Glomerular endothelial cell (primary cell): ENCODE measurements at places on chromosomes 3 and 15. TPM values are rescaled to one million over a fixed set of nuclear protein-coding genes. Genes with fewer than 3 reads are reported as not detected.

The LRTM1 gene
- total RNA-seq: not detected in 2 replicates

The ASB14 gene
- not detected in 2 replicates for total RNA-seq

The TRAK1 gene
- total RNA-seq: 58.7 and 59.8 TPM in 2 replicates

The GOLGA6L6 gene
- not detected in 2 replicates for total RNA-seq

The IL20RB gene
- total RNA-seq: 0.73 and 1.6 TPM in 2 replicates

The SNX22 gene
- 0.64 TPM in 1 of 2 replicates, not detected in the other for total RNA-seq

The ITIH3 gene
- not detected in 2 replicates for total RNA-seq

The PDCD7 gene
- total RNA-seq: 16.6 and 18.1 TPM in 2 replicates

The CLDN18 gene
- total RNA-seq: not detected in 2 replicates

The GPR15 gene
- not detected in 2 replicates for total RNA-seq

GRCh38 chr3:175457301-175457700 lies 598.2 kb downstream of the NAALADL2 start:
- DNase-seq: no peak

- no peak for DNase-seq
Observed at GRCh38 chr15:58165661-58166060, 27.5 kb downstream of the AQP9 start.

DNA sequence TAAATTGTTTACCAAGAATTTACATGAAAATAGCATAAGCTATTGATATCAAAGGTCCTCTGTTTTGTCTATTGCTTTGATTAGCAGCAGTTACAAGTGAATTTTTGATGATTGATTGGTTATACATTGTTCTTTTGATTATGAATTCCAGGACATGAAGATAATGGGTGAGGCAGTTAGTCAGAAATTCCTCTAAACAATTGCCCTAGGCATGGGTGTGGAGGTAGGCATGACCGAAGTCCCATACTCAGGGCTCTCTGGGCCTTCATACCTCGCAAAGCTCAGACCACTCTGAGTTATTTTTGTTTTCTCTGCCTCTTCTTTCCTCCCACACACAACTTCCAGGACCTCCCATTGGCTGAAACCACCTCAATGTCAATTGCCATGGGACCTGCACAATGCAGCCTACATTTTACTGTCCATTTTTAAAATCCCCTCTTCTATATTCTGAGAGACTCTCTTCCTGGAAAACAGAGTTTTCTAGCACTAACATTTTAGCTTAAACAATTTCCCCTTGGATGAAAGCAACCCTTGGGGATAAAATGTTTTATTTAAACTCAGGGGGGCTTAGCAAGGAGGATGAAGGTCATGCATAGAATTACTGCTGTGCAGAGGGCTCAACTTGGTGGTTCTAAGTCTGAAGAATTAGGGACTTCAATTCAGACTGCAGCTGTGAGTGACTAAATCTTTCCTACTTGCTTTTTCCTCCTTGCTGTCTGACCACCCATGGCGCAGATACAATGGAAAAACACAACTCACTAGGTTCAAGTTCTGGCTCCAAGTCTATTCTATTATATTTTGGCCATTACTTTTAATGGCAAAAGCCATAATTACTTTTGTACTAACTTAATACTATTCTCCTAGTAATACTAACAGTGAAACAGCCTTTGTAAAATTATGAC lies 594.8 kb downstream of the NTRK3 start:
- no peak for DNase-seq

- DNase-seq: no peak
Observed at GRCh38 chr3:2706144-2706835, 403.9 kb downstream of the IL5RA start.

DNA sequence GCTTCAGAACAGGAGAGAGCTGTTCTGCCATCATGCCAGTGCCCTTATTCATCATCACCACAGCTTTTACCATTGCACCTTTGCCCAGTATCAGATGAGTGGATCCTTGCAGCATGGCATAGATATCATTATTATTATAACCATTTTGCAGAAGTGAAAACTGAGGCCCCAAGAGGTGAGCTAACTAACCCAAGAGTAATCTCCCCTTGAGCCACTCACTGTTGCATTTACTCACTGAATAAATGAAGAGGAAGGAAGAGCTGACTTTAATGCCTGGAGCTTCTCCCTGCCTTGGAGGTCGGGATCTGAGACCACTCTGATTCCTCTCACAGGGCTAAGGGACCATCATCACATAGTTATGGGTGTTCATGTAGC lies 32.0 kb downstream of the HRH1 start:
- no peak for DNase-seq

GRCh38 chr3:196559826-196560225 lies 8.5 kb downstream of the WDR53 start:
- no peak for DNase-seq

DNA sequence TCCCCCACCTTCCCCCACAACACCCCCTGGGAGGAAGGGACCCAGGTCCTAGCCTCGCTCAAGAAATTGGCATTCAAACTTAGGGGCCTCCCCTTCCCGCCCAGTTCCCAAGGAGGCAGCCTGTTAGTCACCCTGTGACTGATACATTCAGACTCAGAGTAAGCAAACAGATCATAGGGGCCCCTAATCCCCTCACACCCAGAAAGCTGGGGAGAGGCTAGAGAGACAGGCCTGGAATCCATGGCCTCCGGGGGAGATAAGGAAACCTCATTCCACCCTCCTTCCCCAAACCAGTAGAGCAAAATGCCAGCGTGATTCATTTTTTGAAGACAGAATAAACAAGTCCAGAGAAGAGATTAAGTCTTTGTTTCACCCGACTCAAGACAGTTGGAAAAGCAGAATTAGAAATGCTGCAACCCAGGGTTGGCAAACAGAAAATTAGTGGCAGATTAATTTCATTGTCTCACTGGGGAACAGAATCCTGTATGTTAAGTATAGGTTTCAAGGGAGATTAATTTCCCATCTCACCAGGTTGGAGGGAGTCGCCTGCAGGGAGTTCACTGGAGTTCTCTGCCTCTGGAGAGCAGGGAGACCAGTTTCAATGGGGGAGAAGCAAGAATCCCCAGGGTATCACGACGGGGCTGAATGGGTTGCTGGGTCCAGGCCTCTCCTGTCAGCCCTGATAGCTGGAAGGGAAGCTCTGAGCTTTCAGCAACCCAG lies 268.3 kb downstream of the UACA start:
- DNase-seq: no peak

DNA sequence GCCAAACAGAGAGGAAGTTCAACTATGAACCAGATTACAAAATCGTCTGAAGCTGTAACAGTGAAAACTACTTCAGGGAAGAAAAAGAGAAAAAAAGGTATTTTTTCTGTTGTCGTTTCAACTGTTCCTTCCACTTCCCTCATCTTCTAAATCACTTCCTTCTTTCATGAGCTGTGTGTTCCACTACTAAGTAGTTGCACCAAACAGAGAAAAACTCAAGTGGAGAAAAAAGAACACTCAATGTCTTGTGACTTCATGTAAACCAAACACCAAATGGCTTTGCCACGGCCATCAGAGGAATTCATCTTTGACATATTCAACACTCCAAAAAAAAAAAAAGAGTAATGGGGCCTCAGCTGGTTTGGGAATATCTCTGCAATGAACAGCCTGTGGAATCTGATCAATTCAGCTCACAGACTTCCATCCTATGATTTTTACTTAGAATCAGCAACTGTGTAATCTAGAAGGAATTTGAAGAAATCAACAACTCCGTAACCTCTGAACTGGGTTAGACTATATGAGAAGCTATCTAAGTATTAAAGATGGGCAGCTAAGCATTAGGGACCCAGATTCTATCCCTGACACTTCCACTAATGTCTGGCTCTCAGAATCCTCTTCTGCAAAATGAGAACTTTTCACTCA lies 47.5 kb upstream of the RNF7 start:
- DNase-seq: no peak

DNA sequence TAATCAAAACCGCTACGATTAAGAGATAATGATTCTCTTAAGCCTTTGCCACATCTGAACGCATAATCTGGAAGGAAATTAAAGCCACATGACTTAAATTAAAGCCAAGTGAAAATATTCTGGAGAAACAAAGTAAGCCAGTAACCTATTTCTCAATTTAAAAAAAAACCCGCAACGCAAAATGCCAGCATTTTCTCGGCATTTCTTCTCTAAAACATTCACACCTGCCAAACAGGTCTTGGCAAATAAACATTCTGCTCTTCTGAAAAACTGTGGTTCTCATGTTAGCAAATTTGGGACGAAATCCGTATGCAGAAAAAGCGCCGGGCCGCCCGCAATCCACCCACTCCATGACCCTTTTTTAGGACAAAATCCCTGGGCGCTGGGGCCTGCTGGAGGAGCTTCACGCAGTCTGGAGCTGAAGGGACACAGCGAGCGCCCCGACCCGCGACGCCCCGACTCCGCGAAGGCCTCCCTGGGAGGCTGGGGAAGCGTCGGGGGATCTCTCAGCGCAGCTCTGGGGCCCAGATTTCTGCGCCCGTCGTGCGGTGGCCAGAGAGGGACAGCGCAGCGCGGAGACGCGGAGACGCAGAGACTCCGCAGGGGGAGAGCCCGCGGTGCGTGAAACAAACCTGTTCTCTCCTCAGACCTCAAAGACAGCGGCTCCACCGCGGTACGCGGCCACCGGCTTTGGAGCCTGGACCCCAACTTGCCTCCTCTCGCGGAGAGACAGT lies 471 bp downstream of the NKIRAS1 start:
- DNase-seq: no peak

DNA sequence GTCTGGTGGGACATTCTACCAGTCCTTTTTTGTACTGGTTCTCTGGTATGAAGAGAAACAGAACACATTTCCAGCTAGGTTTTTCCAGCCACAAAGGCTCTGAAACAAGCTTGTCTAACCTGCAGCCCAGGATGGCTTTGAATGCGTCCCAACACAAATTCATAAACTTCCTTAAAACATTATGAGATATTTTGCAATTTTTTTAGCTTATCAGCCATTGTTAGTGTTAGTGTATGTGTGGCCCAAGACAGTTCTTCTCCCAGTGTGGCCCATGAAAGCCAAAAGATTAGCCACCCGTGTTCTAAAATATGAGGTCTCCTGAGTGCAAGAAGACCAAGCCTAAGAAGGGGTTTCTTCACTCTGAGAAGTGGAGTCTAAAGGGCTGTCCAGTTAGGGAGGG lies 18.4 kb upstream of the TIMP4 start:
- DNase-seq: no peak

DNA sequence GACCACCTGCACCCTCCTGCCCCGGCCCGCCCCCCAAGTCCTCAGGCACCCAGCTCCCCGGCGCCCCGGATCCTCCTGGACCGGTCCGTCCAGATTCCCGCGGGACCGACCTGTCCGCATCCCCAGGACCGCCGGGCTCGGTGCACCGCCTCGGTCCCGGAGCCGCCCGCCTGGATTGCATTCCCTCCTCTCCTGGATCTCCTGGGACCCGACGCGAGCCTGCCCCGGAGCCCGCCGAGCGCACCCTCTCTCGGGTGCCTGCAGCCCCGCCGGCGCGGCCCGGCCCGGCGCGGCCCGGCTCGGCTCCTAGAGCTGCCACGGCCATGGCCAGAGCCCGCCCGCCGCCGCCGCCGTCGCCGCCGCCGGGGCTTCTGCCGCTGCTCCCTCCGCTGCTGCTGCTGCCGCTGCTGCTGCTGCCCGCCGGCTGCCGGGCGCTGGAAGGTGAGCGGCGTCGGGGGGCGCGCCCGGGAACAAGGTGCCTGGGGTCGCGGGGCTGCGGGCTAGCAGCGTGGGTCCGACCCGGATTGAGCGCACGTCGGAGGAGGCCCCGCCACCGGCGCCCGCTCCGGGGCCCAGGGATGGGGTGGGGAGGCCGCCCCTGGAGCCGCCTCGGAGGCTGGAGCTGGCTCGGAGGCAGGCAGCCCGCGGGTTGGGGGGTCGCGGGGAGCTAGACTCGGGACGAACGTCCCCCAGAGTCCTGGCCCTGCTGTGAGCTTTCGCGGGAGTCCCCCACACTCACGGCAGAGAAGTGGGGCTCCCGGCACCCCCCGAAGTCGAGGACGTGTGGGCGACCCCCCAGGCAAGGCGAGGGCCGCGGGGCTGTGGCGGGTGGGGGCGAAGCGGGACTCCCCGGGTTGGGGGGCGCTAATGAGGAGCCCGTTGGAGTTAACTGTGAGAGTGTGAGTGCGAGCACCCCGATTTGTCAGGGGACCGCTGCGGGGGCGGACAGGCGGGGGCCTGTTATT lies 610 bp downstream of the EPHB3 start:
- no peak for DNase-seq

GRCh38 chr15:94236608-94237007 lies 5.2 kb downstream of the MCTP2 start:
- no peak for DNase-seq

- DNase-seq: no peak
Observed at GRCh38 chr3:183577346-183577745, 21.8 kb upstream of the KLHL6 start.

- no peak for DNase-seq
Observed at GRCh38 chr3:38653685-38654537, 4.4 kb upstream of the SCN5A start.

GRCh38 chr15:63758341-63758740 lies 75.4 kb downstream of the HERC1 start:
- DNase-seq: no peak

GRCh38 chr15:70083418-70083817 lies 14.3 kb downstream of the TLE3 start:
- DNase-seq: no peak
